Activated CD8-positive, alpha-beta memory T cell treated with anti-CD3 and anti-CD28 coated beads for 48 hours (primary cell): ENCODE measurements at places on chromosomes 7 and 10.

DNA sequence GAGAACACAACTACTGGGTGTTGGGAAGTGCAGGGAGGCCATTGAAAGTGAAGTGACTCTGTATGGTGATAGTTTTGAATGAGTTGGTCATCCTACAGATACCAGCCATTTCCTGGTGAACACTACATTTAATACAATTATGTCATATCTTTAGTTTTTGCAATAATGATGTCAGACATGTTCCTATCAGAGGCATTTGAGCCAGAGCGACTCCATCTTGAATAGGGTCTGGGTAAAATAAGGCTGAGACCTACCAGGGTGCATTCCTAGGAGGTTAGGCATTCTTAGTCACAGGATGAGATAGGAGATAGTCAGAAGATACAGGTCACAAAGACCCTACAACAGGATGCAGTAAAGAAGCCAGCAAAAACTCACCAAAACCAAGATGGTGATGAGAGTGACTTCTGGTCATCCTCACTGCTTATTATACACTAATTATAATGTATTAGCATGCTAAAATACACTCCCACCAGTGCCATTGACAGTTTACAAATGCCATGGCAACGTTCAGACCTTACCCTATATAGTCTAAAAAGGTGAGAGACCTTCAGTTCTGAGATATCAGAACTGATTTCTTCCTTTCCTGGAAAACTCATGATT lies 28.2 kb downstream of the ADK start:
- DNase-seq = no peak

GRCh38 chr7:35875292-35875691 lies 74.4 kb downstream of the SEPTIN7 start:
- DNase-seq = no peak

DNA sequence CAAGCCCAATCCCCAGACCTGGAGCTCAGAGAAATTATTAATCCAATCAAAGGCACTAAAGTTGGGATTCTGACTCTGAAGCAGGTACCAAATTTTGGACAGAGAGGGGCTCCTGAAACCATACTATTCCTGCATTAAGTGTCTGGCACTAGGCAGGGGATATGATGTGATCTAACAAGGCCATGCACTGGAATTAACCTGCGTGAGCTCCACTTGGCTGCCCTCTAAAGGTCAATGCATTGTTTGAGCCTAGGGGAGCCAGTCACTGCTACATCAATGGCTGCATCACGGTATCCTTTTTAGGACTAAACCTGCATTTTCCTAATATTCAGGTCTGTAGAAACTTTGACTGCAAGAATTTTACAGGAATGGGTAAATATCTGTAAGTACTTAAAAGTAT lies 42.1 kb downstream of the ST8SIA6 start:
- no peak for DNase-seq

DNA sequence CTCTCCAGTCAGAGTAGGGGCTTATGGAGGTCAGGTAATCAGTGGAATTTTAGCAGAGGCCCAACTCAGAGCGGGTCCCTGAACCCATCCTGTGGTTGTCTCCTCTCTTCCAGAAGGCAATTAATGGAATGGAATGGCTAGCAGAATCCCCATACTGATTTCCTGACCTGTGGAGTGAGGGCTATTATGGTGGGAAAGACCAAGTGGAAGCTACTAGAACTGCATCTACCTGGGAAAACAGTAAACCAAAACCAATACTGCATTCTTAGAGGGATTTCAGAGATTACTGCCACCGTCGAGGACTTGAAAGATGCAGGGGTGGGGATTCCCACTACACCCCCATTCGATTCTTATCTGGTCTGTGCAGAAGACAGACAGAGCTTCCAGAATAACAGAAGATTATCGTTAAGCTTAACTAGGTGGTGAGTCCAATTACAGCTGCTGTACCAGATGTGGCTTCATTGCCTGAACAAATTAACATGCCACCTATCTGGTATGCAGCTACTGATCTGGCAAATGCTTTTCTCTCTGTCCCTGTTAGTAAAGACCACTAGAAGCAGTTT lies 73.2 kb downstream of the LMBR1 start:
- no peak for DNase-seq

DNA sequence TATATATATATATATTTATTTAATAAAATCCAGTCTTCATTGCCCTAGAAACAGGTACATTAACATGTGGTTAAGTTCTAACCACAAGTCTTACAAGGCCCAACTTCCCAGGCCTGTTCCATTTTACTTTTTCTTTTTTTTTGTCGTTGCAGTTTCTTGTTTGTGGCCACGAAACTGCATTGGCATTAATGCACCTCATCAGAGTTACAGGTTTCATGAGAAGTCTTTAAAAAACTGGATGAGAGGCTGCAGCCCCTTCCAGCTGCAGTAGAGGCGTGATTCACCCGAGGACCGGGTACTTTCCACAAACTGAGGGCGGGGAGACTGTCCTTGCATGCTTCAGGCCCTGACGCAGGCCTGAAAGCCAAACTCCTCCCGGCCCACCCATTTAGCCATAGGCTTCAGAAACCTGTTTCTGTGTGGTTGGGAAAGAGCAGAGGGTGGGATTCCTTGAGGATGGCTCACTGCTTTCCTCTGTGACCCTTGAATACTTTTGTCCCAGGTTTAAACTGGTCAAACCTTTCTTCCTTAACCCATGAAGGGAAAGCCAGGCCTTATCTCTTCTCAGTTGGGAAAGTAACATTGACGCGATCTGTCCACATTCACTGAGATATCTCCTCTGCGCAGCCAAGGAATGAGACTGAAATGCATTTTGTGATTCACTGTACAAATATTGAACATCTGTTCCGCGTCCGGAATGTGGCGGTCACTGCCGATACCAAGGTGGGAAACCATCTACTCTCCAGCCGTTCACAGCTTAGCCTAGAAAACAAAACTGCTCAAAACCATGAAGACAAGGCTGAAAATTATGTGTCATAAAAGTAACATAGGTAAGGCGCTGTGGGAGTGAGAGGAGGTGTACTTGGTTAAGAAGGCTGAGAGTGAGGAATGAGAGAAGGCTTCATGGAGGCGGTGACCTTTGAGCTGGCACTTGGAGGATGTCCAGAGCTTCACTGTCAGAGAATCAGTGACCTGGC lies 311.7 kb downstream of the GATA3 start:
- no peak for DNase-seq

- no peak for DNase-seq
Measured at GRCh38 chr7:155743177-155743576, 69.1 kb downstream of the SHH start.

DNA sequence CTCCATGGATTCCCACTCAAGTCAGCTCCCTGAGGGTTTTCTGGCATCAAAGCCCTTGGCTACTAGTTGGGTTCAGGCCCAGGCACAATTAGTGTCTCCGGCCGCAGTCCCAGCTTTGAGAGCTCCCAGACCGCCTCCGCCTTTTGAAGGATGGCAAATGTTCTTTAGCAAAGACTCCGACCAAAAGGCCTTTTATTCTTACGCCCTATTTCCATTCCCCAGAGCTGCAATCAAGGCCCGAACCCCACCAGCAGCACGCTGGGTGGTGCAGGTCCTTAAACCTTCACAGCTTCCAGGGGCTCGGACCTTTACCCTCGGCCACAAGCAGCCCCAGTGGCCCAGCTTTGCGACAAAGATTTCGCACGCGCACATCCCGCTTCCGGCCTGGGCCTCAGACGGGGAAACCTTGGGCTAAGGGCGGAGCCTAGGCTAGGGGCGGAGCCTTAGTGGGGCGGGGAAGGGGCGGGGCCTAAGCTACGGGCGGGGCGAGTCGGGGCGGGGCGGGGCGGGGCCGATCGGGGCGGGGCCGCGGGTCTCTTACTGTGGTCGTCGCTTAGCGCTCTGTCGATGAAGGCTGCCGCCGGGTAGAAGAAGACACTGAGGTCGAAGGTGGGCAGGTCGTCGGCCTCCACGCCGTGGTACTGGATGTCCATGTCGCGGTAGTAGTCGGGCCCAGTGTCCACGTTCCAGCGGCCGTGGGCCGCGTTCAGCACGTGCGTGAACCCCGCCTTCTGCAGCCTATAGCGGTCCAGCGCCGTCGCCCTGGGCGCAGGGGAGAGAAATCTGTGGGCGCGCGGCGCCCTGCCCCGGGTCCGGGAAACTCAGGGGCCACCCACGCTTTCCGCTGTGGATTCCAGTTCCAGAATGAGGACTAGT lies 68.0 kb upstream of the SAMD8 start:
- peak; percentile 35 for DNase-seq

- no peak for DNase-seq
Measured at GRCh38 chr10:71704816-71705215, 14.8 kb downstream of the C10orf105 start.

GRCh38 chr10:99995713-99996112 lies 14.0 kb downstream of the DNMBP start:
- no peak for DNase-seq

DNA sequence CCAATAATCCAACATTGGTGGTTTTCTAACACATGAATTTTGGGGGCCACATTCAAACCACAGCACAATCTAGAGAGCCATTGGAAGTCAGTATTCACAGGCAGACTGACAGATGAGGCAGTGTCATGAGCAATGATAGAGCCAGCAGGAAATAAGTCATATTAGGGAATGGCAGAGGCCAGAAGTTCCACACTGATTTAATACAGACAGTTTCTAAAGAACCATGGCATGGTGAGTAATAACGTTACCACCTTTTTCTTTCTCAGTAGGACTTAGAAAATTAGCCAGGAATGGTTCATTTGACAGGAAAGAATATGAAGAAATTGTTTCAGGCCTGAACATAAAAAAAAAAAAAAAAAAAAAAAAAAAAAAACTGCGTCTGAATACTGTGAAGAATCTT lies 210.3 kb downstream of the GPAM start:
- no peak for DNase-seq

GRCh38 chr10:88830643-88831268 lies 20.9 kb downstream of the ANKRD22 start:
- no peak for DNase-seq

- no peak for DNase-seq
Measured at GRCh38 chr7:121012919-121013318, 24.4 kb downstream of the CPED1 start.

- no peak for DNase-seq
Measured at GRCh38 chr10:108689891-108690290, 1233.4 kb downstream of the XPNPEP1 start.

DNA sequence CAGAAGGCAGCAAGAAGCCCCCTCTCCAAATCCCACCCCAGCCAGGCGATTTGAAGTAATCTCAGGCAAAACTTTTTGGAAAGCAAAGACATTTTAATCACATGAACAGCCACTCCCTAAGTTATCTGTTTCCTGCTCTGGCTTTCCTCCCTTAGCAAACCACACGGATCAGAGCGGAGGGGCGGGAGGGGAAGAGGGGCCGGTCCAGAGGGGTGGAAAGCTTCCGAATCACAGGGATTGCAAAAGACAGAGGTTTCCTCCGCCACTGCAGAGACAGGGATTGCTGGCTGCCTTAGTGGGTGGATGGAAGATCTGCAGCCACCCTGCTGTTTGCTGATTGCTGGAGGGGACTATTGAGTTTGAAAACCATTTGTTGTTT lies 41.2 kb downstream of the ZCCHC24 start:
- no peak for DNase-seq

- no peak for DNase-seq
Measured at GRCh38 chr7:151571471-151571870, 51.8 kb upstream of the RHEB start.

- no peak for DNase-seq
Measured at GRCh38 chr7:106127984-106128780, 16.1 kb upstream of the SYPL1 start.

DNA sequence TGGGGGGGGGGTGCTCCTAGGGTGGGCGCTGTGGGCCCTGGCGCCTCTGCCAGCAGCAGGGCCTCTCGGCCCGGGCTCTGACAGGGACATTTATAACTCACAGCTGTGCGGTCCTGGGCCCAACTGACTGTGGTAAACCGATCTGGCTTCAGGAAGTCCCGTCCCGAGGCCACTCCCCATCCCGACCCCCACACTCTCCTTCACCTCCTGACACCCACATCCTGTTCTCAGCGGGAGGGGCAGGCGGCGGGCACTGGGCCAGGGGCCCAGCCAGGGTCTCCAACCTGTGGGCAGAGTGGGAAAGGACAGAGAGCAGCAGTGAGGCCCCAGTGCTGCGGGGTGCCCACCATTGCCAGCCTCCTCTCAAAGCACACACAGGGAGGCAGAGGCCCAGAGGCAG lies 69.1 kb downstream of the ZMIZ1 start:
- DNase-seq = peak; percentile 37

DNA sequence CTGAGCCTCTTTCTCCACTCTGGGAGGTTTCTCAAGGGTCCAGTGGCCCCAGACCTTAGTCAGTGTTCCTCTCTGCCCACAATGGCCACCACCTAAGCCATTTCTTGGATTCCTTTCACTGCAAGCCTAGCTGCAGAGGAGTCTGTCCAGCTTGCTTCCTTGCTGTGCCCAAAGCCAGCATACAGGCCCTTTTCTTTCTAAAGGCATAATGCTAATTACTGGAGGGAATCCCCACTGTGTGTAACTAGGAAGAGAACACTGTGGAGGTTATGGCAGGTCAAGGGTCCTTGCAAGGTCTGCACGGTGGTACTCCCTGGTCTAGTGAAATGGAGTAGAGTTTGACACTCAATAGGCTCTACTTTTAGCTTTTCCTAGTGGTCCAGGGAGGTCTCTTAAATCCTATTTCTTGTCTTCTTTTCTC lies 70.4 kb upstream of the CC2D2B start:
- DNase-seq = no peak

DNA sequence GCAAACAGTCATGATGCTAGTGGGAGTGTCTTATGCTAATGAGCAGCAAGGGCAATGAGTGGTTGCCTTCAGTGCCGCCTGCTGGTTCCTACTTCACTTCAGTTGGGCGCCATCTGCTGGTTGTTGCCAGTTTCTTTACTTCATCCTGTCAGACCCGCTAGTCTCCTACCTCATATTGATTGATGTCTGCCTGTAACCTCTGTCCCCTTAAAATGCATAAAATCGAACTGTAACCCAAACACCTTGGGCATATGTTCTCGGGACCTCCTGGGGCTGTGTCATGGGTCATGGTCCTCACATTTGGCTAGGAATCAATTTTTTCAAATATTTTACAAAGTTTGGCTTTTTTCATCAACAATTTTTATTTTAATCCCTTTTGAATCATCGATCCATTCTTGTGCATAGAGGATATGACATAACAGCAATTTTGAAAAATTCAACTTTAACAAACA lies 62.8 kb upstream of the C7orf33 start:
- peak; percentile 49 for DNase-seq

DNA sequence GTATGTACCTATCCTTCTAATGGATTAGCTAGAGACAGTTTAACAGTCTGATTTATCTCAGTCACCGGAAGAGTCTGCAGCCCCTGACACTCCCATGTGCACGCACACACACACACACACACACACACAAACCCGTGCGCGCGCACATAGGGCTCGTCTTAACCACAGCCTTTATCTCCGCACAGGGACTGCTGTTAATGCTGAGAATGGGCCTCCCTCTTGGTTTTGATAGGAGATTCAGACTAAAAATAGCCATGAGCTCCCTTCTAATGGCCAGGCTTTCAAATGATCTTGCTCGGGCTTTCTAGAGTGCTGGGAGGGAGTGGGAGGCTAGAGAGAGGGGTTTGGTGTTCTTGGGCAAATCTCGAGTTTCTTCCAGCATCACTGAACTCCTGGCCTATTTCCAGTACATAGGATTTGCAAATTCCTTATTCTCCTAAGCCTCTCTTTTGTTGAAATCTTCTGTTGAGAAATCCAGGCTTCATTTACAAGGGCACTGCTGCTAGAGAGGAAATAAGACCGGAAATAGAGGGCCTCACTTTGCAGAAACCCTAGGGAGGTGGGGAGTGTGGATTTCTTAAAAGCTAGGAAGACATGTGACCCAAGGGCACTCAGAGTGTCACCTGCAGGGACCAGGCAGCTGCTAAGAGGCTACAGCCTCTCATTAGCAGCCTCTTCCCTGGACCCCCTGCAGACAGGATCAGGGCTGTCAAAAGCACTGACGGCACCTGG lies 2.4 kb downstream of the TMEM72 start:
- no peak for DNase-seq
